ENCODE measurements at places on chromosomes 7 and 10.
A peak's percentile ranks its signal among the peaks of the same experiment; 100 is the strongest.

DNA sequence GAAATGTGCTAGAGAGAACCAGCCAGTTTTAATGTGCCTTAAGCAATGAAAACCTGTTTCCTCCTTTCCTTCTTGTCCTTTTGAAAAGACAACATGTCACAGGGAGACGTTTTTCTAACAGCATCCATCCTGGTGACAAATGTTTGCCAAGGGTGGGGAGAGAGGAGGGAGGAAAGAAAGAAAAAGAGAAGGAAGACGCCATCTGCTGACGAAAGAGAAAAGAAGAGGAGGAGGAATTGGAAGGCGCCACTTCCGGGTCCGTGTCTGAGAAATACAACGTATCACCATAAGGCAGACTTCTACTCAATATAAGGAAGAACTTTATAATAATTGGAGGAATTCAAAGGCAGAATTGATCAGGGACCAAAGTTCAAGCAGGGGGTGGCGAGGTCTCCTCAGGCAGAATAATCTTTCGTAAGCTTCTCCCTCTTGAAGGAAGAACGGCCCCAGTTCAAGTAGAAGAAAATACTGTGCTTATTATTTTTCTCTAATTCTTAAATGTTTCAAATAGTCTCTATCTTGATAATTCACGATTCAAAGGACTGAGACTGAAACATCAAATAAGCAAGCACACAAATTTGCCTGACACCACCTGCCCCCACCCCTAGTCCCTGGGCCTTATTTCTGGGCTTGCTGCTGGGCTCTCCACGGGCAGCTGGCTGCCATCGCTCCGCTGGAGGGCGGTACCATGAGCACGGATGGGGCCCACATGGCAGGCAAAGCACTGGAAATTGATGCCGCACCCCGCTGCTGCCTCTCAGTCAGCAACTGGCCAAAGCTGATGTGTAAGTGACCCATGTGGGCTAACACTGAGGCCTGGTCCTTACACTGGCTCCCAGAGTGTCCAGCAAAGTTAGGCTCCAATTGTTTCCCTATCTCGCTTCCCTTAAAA lies 273.7 kb upstream of the KLF14 start:
- peaks cover 75% of the 10 kb centered on the region for H3K4me1 ChIP-seq
- DNase-seq, result peak; percentile 53
- H3K4me3 ChIP-seq, result peak overlapping the region; percentile 68
- H3K27ac ChIP-seq, result peak overlapping the region; percentile 89
- H3K27me3 ChIP-seq, result no peaks in the 10 kb centered on the region

DNA sequence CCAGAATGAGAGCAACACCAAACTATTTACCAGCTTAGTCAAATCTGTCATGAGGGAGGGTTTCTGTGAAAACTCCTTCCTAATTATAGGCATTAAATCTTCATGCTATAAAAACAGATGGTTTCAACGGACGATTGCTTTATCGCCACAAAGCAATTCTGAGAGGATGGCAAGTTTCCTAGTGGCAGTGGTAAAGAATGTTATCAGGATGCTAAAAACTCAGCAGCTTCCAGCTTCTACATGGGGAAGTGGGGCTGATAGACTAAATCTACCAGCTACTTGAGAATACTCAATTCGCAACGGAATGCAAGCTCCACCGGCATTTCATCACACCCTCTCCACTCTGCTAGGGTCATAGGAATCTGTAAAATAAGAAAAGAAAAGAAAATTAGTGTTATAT lies 41.8 kb downstream of the JCAD start:
- peaks cover 48% of the 10 kb centered on the region for H3K27me3 ChIP-seq
- H3K36me3 ChIP-seq, result no peaks in the 10 kb centered on the region
- H3K4me3 ChIP-seq, result no peak overlapping the region

DNA sequence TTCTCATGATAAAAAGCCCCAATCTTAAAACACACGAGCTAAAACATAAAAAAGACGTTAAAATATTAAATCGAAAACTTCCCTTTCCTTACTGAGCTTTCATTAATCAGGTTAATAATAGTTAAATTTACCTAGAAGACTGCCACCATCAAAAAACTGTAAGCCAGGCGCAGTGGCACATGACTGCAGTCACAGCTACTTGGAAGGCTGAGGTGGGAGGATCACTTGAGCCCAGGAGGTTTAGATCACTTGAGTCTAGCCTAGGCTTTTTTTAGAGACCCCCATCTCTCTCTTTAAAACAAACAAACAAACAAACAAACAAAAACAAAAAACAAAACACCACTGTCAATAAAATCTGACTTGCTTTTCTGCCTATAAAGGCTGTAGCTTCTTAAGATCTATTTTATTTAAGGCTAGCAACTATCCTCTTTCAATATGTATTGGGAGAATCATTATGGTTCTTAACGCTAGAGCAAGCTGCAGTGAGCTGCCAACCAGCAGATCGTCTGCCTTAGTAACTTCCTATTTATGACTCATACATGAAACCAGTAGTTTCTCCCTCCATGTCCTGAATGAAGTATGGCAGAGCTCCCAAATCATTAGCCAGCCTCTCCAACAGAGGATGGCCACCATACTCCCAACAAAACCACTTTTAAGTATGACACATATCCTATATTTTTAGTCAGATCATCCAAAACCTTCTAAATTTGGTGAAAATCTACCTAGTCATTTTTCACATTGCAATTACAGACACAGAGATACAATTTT lies 163.7 kb downstream of the SRPK2 start:
- peaks cover 16% of the 10 kb centered on the region for H3K4me1 ChIP-seq
- no peaks in the 10 kb centered on the region for H3K27me3 ChIP-seq
- H3K27ac ChIP-seq, result no peak overlapping the region
- H3K36me3 ChIP-seq, result peaks cover 4% of the 10 kb centered on the region
- H3K4me3 ChIP-seq, result no peak overlapping the region

- H3K4me1 ChIP-seq, result no peaks in the 10 kb centered on the region
- no peaks in the 10 kb centered on the region for H3K27me3 ChIP-seq
- H3K36me3 ChIP-seq, result no peaks in the 10 kb centered on the region
- no peak overlapping the region for H3K4me3 ChIP-seq
- no peak for DNase-seq
Observed at GRCh38 chr7:91630581-91631380, 249.7 kb downstream of the MTERF1 start.

DNA sequence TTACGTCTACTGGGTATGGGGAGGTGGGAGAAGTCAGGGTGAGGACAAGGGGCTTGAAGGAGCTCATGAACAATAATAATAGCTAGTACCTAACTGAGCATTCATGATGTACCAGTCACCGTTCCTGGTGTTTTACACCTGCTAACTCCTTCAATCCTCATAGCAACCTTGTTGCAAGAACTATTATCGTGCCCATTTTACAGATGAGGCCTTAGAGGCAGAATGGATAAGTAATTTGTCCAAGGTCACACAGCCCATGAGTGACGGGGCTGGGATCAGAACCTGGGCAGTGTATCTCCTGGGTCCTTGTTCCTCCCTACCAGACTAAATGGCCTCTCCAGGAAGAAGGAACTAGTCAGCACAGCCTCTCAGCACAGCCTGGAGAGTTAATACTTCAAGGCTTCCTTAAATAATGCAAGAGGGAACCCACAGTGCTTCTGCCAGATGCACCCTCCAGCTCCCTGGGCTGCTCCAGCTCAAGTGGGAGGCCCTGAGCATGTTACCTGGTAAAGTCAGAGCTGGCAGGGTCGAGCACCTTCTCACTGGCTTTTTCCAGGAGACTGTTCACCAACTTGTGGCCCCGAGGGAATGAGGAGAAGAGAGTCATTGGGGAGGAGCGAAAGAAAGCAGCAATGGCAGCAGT lies 28.8 kb downstream of the RRP12 start:
- no peak overlapping the region for H3K27ac ChIP-seq
- peaks cover 21% of the 10 kb centered on the region for H3K36me3 ChIP-seq
- H3K27me3 ChIP-seq, result no peaks in the 10 kb centered on the region
- H3K4me3 ChIP-seq, result no peak overlapping the region
- no peak for DNase-seq
- H3K4me1 ChIP-seq, result no peaks in the 10 kb centered on the region

DNA sequence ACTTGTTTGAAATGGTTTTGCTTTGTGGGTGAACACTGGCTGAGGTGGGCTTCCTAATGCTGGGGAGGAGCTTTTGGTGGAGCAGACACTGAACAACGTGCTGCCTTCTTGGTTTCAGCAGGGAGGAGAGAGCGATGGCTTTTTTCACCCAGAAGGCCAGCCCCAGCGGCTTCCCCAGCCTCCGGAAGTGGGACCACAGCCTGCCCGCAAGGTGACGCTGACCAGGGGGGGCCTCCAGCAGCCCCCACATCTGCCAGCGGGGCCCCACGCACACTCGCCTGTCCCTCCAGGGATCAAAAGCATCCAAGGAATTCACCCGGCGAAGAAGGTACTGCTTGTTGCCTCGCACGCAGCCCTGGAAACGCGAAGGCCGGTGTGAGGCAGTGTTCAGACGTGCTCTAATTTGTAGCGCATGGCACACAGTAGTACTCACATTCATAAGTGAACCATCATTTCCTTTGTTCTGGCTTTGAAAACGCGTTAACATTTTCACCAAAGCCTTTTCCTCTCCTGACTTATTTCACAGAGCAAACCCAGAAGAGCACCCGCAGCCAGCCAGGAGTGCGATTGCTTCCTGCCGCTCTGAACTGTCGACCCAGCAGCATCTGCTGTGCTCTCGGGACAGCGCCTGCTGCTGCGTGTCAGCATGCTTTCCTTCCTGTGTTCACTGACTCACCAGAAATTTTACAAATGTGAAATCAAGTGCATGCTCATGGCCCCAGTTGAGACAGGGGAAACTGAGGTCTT lies 48.4 kb downstream of the SHH start:
- peaks cover 66% of the 10 kb centered on the region for H3K4me1 ChIP-seq
- H3K4me3 ChIP-seq, result peak overlapping the region; percentile 85
- DNase-seq, result peak; percentile 65
- H3K36me3 ChIP-seq, result peaks cover 47% of the 10 kb centered on the region

- H3K27me3 ChIP-seq, result peaks cover 12% of the 10 kb centered on the region
- H3K36me3 ChIP-seq, result no peaks in the 10 kb centered on the region
- no peak overlapping the region for H3K4me3 ChIP-seq
Observed at GRCh38 chr7:100803398-100804161, 23.7 kb downstream of the EPHB4 start.

- no peak for DNase-seq
- H3K4me3 ChIP-seq, result no peak overlapping the region
- no peaks in the 10 kb centered on the region for H3K27me3 ChIP-seq
- no peak overlapping the region for H3K27ac ChIP-seq
- no peaks in the 10 kb centered on the region for H3K4me1 ChIP-seq
Observed at GRCh38 chr10:19488592-19489280, 327.5 kb upstream of the PLXDC2 start.
